ENCODE measurements at places on chromosomes 2 and 18.

DNA sequence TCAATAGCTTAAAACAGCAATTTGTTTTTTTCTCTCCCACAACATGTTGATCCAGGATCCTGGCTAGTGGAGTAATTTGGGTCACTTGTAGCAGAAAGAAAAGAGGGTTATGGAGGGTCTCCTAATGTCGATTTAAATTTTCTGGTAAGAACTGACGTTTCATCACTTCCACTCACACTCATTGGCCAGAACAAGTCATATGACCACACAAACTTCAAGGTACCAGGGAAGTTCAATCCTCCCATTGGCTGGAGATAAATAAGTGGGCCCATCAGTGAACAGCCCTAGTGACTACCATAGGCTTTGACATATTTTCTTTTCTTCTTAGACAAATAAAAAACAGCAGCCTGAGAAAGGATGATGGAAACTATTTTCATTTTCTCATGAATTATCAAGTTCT, 8.3 kb upstream of the TMEM131 start:
- DNase-seq: no peak

DNA sequence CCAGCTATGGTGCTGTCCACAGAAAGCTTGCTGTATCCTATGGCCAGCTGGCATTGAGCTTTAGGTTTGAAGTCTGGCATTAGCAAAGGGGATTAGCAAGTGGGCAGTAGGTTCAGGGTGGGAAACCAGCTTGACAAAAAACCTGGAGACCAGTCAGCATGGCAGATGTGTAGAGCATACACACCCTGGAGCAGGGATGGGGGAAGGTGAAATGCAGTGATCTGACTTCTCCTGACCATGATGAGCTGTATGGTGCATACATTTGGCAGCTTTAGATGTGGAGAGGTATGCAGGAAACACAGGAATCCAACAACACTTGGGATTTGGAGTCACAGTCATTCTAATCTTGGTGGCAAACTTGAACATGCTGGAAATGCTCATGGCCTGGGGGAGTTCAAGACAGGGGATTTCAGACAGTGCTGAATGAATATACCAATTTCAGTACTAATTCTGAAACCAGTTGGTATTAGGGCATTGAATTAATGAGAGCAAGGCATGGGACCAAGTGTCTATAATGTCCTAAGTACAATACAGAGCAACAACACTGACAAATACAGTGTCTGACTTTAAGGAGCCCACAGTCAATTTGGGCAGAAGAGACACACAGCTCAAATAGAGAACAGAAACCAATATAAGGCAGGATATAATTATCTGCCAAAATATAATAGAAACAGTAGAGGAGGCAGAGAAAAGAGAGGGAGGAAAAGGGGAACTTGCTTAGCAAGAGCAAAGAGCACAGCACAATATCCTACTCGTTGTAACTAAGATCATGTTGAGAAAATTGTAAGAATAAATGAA, 11.8 kb downstream of the ARHGAP15 start:
- DNase-seq: no peak

- no peak for DNase-seq
Observed at GRCh38 chr18:78523850-78524249, 455.8 kb upstream of the SALL3 start.

DNA sequence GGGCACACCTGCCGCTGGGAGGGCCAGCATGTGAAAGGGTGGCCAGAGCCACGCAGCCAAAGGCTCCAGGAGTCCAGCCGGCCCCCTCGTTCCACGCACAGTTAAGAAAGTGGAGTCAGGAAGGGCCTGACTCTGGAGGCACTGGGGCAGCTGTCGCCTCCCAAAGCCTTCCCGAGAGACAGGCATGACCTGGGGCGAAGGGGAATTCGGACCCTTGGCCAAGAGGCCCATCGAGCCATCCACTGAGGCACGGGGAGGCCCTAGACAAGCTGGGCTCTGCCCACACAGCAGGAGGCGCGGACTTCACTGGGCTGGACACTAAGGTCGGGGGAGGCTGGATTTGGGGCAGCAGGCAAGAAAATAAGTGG, 38.5 kb upstream of the SNED1 start:
- no peak for DNase-seq

GRCh38 chr18:23226391-23226790, 91.1 kb downstream of the CABLES1 start:
- DNase-seq: no peak

DNA sequence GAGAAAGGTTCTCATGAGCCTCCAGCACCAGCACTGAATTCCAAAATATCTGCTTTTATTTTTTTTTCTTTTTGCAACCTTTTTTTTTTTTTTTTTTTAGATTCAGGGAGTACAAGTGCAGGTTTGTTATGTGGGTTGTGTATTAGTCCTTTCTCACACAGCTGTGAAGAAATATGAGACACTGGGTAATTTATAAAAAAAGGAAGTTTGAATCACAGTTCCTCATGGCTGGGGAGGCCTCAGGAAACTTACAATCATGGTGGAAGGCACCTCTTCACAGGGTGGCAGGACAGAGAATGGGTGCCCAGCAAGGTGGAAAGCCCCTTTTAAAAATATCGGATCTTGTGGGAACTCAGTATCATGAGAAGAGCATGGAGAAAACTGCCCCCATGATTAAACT, 7.9 kb upstream of the TMX3 start:
- no peak for DNase-seq

GRCh38 chr2:201536754-201537153, 85.2 kb downstream of the STRADB start:
- DNase-seq: no peak

DNA sequence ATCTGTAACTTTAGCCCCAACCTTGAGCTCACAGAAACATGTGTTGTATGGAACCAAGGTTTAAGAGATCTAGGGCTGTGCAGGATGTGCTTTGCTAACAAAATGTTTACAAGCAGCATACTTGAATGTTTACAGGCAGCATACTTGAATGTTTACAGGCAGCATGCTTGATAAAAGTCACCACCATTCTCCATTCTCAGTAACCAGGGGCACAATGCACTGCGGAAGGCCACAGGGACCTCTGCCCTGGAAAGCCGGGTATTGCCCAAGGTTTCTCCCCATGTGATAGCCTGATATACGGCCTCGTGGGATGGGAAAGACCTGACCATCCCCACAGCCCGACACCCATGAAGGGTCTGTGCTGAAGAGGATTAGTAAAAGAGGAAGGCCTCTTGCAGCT, 52.4 kb downstream of the LONRF2 start:
- DNase-seq: no peak

DNA sequence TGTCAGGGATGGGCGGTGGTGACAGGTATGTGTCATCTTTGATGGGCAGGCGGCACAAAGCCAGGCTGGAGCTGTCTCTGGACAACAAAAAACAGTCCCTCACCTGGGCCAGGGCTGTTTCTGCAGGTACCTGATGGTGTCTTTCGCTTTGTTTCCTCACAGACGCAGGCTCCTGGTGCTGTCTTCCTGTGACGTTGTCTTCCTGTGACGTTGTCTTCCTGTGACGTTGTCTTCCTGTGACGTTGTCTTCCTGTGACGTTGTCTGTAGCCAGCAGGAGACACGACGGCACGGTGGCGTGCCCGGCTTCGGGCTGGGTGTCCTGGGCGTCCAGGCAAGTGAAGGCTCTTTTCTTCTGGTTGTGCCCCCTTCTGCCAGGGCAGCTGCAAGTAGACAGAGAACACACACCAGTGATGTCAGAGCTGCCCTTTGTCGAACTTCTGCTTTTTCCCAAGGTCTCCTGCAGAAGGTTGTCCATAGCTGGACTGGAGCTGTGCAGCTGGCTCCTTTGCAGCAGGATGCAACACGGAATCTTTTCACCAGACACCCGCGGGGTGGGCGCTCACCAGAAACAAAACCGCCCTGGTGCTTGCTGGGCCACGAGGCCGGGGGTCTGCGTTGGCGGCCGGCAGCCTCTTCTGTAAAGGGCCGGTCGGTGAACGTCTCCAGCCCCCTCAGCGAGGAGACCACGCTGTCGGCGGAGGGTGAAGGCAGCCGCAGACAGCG, 21.1 kb downstream of the GPR35 start:
- peak; percentile 47 for DNase-seq

DNA sequence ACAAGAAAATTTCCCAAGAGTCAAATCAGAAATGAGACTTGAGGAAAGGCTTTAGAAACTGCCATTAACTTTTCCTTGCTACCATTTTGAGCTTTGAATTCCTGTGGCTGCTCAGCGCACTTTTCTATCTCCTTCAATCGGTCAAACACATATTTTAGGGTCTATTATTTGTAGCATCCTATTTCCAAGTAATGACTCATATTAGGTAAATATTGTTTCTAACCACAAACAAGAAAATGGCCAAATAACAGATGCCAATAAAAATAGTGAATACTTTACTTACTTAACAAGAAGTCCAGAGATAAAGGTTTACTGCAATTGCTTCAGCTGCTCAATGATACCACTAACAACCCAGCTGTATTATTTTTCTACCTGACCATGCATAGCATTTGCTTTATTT, 29.7 kb upstream of the CCDC178 start:
- no peak for DNase-seq

DNA sequence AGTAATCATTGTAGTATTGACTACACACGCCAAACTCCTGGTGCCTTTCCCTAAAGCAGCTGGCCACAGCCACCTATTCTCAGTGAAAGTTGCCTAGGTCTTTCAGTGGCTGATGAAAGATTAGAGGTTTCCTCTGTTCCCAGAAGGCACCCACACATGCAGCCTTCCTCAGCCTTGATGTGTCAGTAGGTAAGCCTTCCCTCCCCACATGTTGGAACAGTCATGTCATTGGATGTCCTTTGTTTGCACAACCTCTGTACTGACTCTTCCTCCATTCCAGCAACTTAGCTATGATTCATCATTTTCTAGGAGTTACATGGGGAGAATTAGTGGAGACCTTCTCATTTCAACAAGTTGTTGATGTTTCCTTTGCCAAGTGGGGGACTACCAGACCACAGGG, 630.8 kb upstream of the SLC39A10 start:
- DNase-seq: no peak

GRCh38 chr18:70494524-70494923, 205.7 kb downstream of the SOCS6 start:
- no peak for DNase-seq

DNA sequence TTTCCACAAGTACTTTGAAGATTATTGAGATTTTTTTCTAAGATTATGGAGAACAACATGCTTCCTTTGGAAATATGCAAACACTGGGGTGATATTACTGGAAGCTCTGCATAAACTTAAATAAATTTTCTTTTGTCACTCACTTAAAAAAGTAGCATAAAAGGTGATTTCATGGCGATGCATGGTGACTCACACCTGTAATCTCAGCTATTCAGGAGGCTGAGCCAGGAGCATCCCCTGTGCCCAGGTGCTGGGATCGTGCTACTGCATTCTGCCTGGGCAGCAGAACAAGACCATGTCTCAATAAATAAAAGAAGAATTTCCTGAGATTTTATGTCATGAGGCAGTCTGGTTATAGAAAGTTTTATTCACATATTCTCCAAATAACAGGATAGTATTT, 679.1 kb upstream of the CDH2 start:
- DNase-seq: no peak

GRCh38 chr2:21036708-21037670, 6.9 kb downstream of the APOB start:
- no peak for DNase-seq

DNA sequence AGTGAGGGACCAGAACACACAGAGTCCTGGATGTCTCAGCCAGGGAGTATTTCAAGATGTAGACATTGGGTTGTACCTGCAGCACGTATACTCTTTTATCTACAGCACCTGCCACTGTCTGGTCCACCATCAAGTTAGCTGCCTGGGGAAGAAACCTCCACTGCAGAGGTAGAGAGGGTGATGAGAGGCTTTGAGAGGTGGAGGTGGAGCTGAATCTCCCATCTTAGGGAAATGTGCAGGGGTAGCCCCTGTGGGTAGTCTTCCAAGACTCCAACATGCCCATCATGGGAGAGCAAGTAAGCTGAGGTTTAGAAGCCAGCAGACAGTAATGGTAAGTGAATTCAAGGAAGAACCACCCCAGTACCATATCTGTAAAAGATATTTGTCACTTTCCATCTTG, 93.3 kb upstream of the CELF4 start:
- DNase-seq: no peak

DNA sequence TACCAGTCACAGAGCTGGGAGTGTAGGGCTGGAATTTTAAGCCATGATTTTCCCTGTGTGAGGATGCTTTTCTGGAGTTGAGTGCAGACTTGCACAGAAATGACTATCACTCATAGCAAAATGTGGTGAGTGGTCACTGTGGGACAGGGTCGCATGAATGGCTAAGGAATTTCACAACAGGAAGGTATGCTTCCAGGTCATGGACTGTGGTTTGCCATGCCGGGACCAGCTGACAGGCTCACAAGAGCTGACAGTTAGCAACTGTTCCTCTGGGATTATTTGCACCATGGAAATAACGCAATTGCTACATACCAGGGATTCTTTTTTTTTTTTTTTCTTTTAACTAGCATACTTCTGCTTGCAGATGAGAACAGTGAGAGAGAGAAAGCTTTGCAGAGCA, 3.8 kb upstream of the UXS1 start:
- no peak for DNase-seq

GRCh38 chr2:220191031-220191430, 563.6 kb downstream of the SLC4A3 start:
- no peak for DNase-seq

GRCh38 chr2:132740081-132740720, 70.2 kb upstream of the LYPD1 start:
- no peak for DNase-seq

DNA sequence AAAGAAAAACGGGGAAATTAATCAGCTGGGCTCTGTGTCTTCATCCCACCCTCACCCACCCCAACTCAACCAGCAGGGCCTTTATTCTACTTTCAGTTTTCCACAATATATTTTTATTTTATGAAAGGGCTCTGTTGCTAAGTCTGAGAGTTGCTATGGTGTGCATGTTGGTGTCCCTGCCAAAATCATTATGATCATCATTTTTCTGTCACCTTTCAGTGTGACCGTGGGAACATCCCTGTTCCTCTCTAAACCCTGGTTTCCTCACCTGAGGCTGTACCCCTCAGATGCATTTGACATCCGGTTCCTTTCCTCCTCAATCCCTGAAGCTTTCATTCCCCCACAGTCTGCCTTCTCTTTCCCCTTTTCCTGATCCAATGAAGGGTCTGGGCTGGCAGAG, 180.5 kb downstream of the ZFP36L2 start:
- no peak for DNase-seq

- DNase-seq: no peak
Observed at GRCh38 chr2:218245214-218245613, 15.6 kb upstream of the GPBAR1 start.

DNA sequence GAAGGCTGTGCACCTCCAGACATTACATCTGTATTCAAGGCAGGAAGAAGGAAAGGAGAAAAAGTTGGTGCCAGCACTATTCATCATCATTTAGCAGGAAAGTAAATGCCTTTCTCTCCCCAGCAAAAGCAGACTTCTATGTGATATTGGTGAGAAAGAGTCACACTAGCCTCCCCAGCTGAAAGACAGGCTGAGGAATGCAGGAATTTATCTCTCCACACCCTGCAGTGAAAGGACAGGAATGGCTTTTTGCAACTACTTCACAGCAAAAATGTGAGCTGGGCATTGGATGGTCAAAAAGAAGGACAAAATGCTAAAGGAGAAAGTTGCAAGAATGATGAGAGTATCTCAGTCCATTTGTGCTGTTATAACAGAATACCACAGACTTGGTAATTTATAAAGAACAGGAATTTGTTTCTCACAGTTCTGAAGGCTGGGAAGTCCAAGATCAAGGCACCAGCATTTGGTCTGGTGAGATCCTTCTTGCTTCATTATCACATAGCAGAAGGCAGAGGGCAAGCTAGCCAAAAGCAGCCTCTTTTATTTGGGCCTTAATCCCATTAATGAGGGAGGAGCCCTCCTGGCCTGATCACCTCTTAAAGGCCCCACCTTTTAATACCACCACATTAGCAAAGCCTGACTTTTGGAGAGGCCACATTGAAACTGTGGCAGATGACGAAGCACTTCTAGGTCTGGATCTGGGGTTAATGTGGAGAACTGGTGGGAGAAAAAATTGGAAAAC, 388.1 kb upstream of the SLC14A2 start:
- DNase-seq: no peak
